Psoas muscle (tissue), 8 donors: ENCODE measurements at places on chromosomes 1 and 21.

DNA sequence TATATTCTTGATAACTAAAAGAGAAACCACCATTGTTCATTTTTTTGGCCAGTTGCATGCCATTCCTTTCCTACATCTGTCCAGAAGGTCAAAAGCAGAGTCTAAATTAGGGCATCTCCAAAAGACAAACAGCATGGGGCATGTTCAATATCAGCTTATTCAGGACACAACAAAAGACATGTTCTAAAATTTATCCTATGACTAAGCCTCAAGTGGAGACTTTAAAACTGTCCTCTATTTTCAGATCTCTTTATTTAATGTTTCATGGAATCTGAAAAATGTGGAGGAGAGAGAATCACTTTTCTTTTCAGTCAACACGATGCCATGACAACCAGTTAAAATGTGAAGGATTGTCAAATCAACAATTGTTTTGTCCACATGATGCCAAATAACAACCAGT is 303.4 kb upstream of the PRMT6 start:
- no peak overlapping the region for H3K27ac ChIP-seq
- H3K36me3 ChIP-seq = no peaks in the 10 kb centered on the region
- H3K4me3 ChIP-seq = no peak overlapping the region
- no peak for DNase-seq

- H3K36me3 ChIP-seq = no peaks in the 10 kb centered on the region
- no peaks in the 10 kb centered on the region for H3K27me3 ChIP-seq
- no peaks in the 10 kb centered on the region for H3K4me1 ChIP-seq
- H3K4me3 ChIP-seq = no peak overlapping the region
- DNase-seq = no peak
Measured at GRCh38 chr21:31531967-31532366, 127.5 kb upstream of the SOD1 start.

- no peak overlapping the region for H3K4me3 ChIP-seq
- H3K4me1 ChIP-seq = no peaks in the 10 kb centered on the region
- no peak overlapping the region for H3K27ac ChIP-seq
- no peak for DNase-seq
Measured at GRCh38 chr1:225707824-225708223, 54.9 kb upstream of the ENAH start.

DNA sequence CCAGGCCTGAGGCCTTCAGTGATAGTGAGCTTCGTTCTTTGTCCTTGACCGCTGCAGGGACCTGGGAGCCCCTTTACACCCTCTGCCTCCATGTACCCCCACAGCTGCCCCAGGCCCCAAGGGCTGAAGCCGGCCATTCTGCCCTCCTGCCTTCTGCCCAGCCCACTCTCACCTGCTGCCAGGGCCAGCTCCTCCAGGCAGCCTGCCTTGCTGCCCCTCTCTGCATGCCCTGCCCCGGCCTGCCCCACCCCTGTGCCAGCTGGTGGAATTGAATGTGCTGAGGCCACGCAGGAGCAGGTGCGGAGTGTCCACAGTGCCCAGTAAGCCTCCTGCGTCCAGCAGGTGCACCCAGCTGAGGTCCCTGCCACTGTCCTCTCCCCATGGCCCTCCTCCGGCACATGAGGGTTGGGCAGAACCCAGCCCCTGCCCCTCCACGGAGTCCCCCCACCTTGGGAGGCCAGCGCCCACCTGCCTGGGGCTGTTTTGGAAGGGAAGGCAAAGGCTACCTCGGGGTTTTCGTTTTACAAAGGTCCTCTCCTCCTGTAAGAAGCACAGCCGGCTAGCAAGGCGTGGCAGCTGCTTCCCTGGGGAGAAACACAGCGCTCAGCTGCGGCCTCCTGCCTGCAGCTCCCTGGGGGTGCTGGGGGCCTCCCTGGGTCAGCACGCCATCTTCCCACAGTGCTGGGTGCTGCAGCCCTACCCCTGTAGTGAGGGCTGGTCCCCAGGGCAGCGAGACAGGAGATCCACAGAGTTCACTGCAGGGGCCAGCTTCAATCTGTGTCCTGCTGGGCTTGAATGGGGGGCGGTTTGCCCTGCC is 21.0 kb downstream of the MMEL1 start:
- no peaks in the 10 kb centered on the region for H3K36me3 ChIP-seq
- no peak for DNase-seq
- no peak overlapping the region for H3K27ac ChIP-seq
- H3K4me3 ChIP-seq = no peak overlapping the region
- H3K27me3 ChIP-seq = peaks cover 24% of the 10 kb centered on the region

DNA sequence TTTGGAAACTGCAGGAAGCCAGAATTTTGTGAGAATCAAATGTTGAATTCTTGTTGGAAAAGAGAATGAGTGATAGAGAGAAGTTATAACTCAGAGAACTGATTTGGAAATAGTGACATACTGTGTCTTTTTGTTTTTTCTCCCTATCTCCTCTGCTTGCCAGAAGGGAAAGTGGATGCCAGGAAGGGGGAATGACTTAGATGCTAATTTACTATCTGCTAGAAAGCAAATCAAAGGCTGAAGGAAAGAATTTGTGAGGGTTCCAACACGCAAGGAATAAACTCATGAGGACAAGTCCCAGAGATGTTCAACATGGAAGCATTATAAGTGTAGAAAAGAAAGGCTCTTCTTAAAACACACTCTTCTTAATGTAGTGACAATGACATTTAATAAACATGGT is 20.5 kb upstream of the LRRC39 start:
- peaks cover 53% of the 10 kb centered on the region for H3K36me3 ChIP-seq
- H3K27ac ChIP-seq = no peak overlapping the region
- no peaks in the 10 kb centered on the region for H3K4me1 ChIP-seq
- DNase-seq = no peak
